ENCODE measurements at places on chromosomes 5 and 9. TPM values are rescaled to one million over a fixed set of nuclear protein-coding genes. Genes with fewer than 3 reads are reported as not detected.

Gene CCL27
- total RNA-seq = not detected

Gene JADE2
- total RNA-seq = 104 TPM

Gene AK8
- 0.17 TPM for total RNA-seq

Gene SLC6A7
- total RNA-seq = not detected

Gene SLCO6A1
- not detected for total RNA-seq

Gene C1QTNF3
- total RNA-seq = 3.9 TPM

Gene ANKRD55
- total RNA-seq = 7.5 TPM

Gene CTSV
- total RNA-seq = 0.17 TPM

Gene SLC6A19
- total RNA-seq = not detected

Gene TTC39B
- total RNA-seq = 32.1 TPM

Gene SH3PXD2B
- 0.24 TPM for total RNA-seq

Gene ITK
- total RNA-seq = 307 TPM

Gene PPIP5K2
- 68.0 TPM for total RNA-seq

Gene LCN12
- 3.2 TPM for total RNA-seq

Gene MEF2C
- total RNA-seq = 0.32 TPM

Gene AIF1L
- 0.10 TPM for total RNA-seq

Gene ZNF608
- 0.32 TPM for total RNA-seq

Gene TCERG1
- total RNA-seq = 105 TPM

Gene TSLP
- total RNA-seq = 0.15 TPM

Gene SPINK6
- total RNA-seq = not detected

Gene FGF18
- 0.12 TPM for total RNA-seq

Gene ORM1
- not detected for total RNA-seq

Gene ZNF367
- total RNA-seq = 18.7 TPM

Gene IL6ST
- 95.2 TPM for total RNA-seq

Gene FIBCD1
- not detected for total RNA-seq

Gene SLC1A1
- total RNA-seq = 0.12 TPM

Gene PTGS1
- 0.27 TPM for total RNA-seq

Gene GMCL2
- not detected for total RNA-seq

Gene SMIM33
- 0.54 TPM for total RNA-seq

Gene SPINK4
- not detected for total RNA-seq

Gene PDE6A
- total RNA-seq = not detected

All from T-helper 1 cell treated with Interleukin-12 subunit alpha and Interleukin-12 subunit beta and Interleukin-4 antibody, amounts not matched to agents 30 ng/mL and 1 ng/mL, for 36 hours (primary cell).